ENCODE measurements at places on chromosomes 1 and 21.
A peak's percentile ranks its signal among the peaks of the same experiment; 100 is the strongest.

GRCh38 chr1:180178511-180179161 lies 24.0 kb downstream of the QSOX1 start:
- DNase-seq = peak; percentile 83

- DNase-seq = no peak
Measured at GRCh38 chr21:26599261-26599660, 26.2 kb upstream of the CYYR1 start.

- no peak for DNase-seq
Measured at GRCh38 chr1:66679140-66679539, 73.1 kb upstream of the DYNLT5 start.

DNA sequence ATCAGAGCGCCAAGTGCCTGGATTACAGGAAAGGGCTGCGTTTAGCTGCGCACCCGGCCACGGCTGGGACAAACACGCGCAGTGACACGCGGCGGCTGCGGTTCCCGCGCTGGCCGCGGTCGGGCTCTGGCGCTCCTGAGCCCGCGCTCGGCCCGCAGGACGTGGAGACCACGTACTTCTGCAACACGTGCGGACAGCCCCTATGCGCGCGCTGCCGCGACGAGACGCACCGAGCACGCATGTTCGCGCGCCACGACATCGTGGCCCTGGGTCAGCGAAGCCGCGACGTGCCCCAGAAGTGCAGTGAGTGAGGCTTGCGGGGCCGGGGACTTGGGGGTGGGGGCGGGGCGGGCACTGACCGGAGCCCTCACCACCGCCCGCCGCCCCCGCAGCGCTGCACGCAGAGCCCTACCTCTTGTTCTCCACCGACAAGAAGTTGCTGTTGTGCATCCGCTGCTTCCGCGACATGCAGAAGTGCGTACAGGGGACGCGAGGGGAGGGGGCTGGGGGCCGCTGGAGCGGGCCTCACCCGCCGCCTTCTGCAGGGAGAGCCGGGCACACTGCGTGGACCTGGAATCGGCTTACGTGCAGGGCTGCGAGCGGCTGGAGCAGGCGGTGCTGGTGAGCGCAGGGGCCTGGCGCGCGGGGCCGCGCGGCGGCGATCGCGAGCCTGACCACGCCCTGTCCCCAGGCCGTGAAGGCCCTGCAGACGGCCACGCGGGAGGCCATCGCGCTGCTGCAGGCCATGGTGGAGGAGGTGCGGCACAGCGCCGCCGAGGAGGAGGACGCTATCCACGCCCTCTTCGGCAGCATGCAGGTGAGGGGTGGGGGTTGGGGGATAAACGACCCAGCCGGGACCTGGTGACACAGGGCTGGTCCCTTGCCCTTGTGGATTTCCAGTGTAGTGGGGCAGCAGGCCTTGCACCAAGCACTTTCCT lies 3.1 kb downstream of the RNF207 start:
- peak; percentile 47 for DNase-seq

DNA sequence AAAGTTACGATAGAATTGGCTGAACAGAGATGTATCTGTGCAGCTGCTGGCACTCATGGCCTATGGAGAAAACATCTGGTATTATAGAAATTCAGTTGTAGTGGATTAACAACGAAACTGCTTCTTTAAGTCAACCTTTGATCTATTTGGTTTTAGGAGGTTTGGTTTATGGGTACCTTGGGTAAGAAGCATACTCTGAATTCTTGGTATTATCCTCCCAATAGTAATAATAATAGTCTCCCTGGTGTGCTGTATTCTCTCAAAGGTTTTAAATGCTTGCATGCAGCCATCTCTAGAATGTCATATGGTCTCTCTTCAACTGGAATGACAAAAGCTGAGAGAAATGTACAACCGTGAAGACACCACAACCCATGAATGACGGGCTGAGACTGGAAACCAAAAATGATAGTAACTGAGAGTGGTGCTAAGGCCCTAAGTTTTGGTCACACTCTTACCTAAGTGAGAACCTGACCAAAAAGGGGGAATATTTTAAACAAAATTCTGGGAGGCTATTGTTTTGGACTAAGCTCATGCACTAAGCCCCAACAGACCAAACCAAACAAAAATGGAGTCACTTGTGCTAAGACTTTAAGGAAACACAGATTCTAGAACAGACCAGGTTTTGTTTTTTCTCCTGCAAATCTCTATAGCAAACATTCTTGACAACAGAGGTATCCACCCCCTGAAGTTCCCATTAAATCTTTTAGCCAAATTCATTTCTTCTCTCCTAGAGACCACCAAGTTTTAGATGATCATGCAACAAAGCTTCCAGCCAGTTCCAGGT lies 17.6 kb upstream of the TMEM61 start:
- DNase-seq = no peak

GRCh38 chr1:86998727-86999126 lies 84.3 kb downstream of the HS2ST1 start:
- no peak for DNase-seq

Data from WTC11 (cell line).